ENCODE measurements at places on chromosomes 6 and 20.

GRCh38 chr6:157715728-157716164 lies 107.3 kb upstream of the SNX9 start:
- DNase-seq, result no peak

DNA sequence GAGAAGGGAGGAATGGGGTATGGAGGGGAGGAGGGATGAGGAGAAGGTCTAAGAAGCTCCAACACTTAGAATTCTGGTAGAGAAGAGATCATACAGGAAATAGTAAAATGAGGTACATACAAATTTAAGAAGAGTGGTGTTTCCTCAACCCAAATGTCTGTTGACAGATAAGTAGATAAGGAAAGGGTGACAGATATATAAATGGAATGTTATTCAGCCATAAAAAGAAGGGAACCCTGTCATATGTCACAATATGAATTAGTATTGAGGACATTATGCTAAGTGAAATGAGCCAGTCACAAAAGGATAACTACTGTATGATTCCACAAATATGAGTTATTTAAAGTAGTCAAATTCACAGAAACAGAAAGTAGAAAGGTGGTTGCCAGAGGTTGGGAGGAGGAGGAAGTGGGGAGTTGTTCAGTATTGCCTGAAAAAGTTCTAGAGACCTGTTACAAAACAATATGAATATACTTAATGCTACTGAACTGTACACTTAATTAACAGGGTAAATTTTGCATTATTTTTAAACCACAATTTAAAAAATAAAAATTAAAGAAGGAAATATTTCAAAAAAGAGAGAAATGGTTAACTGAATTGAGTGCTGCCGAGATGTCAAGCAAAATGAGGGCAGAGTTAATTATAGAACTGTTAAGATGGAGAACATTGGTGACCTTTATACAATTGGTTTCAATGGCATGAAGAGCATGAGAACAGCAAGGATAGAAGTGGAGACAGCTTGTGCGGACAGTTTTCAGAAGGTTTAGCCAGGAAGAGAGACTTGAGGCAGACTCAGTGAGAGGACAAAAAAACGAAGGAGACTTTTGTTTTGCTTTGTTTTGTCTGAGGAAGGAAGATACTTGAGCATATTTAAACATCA lies 47.6 kb upstream of the ADGRF4 start:
- no peak for DNase-seq

DNA sequence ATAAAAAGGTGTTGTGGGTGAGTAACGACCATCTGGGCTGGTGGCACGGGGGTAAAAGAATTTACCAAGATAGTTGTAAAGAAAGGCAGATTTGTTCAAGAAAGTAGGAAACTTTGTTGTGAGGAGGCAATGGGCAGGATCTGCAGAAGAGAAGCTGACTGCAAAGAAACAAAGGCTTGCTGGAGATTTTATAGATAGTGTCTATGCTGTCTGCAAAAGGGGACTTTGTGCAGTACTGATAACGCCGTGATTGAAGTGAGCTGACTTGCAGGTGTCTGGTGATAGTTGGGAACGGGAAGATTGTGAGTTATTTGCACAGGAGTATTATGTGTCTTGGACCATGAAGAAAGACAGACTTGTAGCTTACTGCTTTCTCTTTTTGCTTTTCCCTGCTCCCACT lies 36.8 kb upstream of the GSTA3 start:
- no peak for DNase-seq

DNA sequence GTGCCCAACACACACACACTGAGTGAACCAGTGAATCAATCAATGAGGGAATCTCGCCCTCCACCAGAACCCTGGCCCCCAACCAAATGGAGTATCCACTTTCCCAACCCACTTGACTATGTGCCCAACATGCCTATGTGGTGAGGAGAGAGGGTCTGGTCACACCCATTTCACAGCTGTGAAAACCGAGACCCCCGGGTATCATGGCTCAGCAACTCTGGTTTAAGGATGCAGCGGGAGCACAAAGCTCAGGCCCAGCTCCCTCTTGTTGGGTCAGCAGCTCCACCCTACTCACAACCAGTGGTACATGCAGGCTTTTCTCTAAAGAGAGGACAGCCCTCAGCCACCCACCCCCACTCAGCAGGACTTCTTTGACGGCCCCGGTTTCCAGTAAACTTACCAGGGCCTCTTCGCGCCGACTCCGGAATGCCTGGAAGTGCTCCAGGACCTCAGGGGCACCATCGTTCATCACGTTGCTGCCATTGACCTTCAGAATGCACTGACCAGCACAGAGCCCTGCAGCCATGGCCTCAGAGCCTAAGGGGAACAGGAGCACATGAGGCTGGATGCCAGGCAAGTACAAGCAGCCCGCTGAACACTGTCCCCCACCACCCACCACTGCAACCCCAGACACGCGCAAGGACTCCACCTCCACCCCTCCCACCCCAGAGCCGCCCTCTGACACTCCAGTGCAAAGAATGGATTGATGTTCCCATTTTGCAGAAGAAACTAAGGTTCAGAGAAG lies 174.7 kb downstream of the PREX1 start:
- no peak for DNase-seq

DNA sequence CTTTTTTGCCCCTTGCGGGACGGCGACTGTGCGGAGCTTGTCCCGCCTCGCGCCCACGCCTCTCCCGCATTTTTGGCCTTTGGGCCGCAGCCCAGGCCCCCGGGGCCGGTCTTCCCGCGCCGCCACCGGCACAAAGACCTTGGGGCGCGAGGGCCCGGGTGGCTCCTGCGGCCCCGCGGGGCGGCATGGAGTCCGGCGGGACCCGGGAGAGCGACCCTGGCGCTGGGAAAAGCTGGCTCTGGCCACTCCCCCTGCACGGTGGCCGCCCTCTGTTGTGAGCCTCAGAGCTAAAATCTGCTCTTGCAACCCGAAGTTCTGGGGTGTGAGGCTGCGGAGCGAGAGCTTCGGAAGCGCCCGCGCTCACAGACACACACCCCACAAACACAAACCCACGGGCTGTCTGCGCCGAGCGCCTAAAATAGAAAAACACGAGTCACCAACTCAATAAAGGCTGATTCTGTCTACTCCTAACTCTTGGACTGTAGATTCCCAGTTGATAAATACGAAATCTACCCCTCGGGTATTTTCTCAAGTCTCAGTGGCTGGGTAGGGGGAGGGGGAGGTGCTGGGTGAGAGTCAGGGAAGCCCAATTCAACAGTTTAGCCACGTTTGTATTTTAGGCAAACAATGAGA lies 496 bp upstream of the BEND3 start:
- DNase-seq, result peak; percentile 78

- DNase-seq, result peak; percentile 69
Observed at GRCh38 chr20:36273414-36274180, 32.5 kb upstream of the DLGAP4 start.

GRCh38 chr20:58673119-58673518 lies 19.5 kb upstream of the NPEPL1 start:
- DNase-seq, result no peak

- no peak for DNase-seq
Observed at GRCh38 chr20:37362821-37363220, 16.9 kb downstream of the SRC start.

DNA sequence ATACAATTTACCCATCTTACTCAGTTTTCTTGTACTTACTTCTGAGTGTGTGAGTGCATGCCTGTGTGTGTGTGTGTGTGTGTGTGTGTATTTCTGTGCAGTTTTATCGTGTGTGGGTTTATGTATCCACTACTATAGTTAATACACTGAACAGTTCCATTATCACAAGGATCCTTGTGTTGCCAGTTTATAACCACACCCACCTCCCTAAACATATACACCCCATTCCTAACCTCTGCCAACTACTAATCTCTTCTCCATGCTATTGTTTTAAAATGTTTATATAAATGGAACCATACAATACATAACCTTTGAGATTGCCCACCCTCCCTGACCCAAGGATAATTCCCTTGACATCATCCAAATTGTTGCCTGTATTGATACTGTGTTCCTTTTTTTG lies 18.7 kb downstream of the POFUT1 start:
- no peak for DNase-seq

DNA sequence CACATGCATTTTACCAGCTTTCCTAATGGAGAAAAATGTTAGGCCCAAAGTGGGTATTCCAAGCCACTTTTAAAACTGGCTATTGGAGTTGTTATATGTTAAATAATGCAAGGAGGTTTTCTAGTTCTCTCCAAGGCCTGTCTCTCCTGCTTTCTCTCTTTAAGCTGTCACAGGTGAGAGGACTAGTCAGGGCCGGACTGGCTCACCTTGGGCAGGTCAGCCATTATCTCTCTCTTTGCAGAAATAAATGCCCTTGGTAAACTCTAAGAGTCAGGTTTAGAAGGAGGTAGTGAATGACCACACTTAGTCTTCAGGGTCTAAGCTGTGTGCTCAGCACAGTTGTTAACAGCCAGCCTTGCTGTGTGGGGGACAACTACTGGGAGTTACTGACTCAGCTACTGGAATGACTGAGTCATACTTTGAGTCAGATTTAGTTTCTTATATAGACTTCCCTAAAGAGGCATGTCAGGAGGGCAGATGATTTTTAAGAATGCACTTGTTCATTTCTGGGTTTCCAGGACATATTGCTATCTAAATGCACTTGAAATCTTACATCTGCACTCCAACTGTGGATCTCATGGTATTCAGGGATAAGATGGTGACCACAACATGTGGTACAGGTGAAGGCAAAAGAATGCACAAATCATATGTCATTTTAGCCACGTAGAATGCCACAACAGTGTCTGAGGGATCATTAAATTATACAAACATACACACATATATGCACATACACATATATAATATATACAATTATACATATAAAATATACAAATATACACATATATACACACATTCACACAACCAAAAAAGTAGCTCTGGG lies 719.4 kb downstream of the EPM2A start:
- peak; percentile 29 for DNase-seq

DNA sequence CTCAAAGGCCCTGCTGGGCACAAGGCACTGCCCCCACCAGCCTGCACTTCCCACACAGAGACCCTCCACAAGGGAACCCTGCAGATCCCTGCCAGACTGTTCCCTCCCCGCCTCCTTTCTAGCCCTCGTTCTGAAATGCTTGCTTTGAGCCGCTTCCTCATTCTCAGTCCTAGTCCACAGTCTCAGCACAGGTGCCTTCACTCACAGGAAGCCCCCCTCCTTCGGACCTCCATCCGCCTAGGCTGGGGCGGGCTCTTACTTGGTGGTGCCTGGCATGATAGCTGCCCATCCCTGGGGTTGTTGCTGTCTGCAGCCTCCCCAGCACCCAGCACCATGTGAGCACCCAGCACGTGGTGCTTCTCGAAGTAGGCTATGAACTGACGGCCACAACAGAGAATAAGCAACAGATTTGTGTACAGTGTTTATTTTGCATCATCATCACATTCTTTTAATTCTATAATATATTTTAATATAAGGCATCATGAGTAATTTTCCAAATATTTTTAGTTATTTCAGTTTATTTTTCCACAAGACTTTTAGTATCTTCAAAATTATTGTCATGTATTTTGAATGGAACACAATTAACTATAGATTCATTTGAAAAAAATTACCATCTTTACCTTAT lies 12.3 kb downstream of the CST5 start:
- no peak for DNase-seq

GRCh38 chr6:107655864-107656263 lies 165.9 kb downstream of the SOBP start:
- DNase-seq, result no peak

- DNase-seq, result no peak
Observed at GRCh38 chr6:132322398-132322797, 78.9 kb downstream of the MOXD1 start.

- DNase-seq, result no peak
Observed at GRCh38 chr6:92710048-92710447, 709.3 kb downstream of the EPHA7 start.

- peak; percentile 7 for DNase-seq
Observed at GRCh38 chr6:135842618-135843392, 8.7 kb upstream of the PDE7B start.

DNA sequence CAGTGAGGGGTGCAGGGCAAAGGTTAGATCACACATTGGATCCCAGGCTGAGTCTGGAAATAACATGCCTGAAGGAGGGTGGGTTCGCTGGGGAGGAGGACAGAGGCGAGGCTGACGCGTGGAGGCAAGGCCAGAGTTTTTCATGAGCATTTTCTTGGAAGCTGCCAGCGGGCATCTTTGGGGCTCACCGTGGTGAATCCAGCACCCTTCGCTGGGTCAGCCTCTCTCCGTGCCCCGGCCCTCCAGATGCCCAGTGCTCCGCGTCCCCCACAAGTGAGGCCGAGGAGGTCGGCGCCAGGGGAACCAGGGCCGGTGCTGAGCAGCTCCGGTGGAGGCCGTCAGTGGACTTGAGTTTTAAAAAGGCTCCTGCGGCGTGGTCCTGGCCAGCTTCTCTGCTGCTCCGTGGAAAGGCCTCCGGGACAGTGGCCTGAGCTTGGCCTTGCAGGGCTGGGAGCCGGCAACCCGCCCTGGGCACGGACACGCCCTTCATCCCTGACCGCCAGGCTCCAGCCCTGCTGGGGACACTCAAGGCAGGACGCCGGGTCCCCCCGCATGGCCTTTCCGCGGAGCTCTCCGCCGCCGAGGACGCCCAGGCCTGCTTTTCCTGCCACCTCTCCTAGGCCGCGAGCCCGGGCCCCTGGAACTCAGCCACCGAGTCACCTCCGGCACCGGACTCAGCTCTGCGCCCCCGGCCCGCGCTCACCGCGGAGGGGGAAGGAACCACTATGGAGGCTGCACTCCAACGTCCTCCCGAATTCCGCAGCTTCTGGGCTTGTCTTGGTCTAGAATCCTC lies 114.3 kb downstream of the THBS2 start:
- no peak for DNase-seq

DNA sequence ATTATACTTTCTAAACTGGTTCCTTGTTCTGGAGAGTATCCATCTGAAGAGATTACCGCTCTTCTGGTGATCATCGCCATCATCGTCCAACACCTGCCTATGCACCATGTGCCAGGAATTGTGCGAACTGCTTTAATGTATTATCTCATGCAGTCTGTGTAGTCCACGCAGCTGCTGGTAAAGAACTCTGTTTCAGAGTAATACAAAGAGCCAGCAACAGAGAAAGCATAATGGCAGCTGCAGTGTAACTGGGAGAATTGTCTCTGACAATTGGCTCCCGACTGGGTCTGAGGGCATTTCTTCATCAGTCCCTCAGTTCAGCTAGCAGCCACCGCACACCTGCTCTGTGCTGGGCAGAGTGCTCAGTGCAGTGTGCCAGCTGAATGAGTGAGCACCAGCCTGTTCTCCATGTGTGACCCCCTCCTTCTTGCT lies 383.4 kb downstream of the GRIK2 start:
- DNase-seq, result no peak

DNA sequence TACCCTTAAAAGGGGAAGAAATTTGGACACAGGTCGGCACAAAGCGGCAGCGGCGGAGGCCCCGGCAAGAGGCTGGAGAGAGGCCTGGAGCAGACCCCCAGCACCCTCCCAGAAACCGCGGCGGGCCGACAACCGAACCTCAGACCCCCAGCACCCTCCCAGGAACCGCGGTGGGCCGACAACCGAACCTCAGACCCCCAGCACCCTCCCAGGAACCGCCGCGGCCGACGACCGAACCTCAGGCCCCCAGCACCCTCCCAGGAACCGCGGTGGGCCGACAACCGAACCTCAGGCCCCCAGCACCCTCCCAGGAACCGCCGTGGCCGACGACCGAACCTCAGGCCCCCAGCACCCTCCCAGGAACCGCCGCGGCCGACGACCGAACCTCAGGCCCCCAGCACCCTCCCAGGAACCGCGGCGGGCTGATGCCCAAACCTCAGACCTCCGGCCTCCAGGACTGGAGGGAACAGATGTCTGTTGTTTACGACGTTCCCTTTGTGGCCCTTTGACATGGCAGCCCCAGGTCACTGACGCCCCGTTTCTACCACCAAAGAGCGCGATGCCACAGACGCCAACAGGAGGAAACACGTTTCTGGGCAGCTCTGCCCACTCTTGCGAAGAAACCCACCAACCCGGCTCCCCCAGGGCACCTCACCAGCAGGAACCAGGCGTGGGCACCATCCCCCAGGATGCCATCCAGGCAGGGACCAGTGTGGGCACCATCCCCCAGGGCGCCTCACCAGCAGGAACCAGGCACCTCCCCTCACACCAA lies 28.4 kb downstream of the ZBTB46 start:
- DNase-seq, result no peak

Data from DMS53 (cell line).